ENCODE measurements at places on chromosomes 6 and 20.

DNA sequence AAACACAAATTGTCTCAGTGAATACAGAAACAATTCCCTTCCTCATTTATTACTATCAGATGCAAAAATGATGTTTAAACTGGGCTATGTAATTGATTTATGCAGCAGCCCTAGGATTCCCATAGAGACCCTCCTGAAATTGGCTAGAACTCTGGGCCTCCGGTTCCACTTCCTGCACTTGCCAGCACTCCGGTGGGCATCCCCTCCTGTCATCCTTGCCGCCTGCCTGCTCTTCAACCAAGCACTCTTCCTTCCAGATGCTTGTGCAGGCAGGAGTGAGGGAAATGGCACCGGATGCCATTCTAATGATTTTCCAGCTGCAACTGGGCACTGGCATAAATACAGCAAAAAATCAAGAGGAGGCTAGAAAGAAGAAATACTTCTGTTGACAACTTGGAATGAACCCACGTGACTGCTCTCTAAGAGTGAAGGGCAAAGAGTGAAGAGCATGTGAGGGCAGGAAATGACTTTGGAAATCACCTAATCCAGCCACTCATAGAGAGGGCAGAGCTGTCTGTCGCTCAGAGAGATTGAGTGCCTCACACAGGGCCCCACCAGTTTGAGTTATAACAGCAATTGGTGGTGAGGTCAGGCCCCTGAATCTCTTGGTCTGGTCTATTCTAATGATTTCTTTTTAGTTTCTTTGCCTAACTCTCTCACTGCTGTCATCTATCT, 3.7 kb upstream of the NEDD9 start:
- DNase-seq: no peak

- no peak for DNase-seq
These were observed 79.8 kb downstream of the TBXT start for GRCh38 chr6:166087852-166088251.

DNA sequence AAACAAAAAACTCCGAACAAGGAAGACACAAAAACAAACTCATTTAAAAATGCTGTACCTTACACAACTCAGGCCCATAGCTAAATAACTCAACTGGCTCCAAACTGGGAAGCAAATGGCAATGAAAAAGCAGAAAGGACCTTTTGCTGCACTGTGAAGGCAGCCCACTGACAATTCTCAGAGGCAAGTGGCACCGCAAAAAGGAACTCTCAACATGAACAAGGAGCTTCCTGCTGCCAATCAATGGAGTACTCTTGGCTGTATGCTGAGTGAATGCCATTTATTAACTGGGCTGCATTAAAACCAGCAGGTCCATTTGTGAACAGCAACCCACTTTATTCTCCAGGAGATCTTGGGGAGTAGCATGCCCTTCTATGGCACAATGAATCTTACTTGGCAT, 209.9 kb downstream of the PTPRK start:
- no peak for DNase-seq

DNA sequence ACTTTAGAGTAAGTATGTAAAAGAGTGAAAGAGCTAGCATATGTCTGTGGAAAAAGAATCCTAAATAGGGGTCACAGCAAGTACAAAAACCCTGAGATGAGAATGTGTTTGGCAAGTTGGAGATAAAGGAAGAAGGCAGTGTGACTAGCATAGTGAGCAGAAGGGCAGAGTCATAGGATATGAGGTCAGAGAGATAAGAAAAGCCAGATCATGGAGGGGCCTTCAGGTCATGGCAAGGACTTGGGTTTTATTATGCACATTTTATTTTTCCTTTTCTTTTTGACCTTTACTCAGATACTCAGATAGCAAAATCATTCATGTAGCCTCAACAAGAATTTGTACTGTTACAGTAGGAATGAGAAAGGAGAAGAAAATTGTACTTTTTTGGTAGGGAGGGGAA, 138.0 kb downstream of the GJA1 start:
- no peak for DNase-seq

- no peak for DNase-seq
These were observed 20.1 kb downstream of the SERPINB1 start for GRCh38 chr6:2821554-2821953.

DNA sequence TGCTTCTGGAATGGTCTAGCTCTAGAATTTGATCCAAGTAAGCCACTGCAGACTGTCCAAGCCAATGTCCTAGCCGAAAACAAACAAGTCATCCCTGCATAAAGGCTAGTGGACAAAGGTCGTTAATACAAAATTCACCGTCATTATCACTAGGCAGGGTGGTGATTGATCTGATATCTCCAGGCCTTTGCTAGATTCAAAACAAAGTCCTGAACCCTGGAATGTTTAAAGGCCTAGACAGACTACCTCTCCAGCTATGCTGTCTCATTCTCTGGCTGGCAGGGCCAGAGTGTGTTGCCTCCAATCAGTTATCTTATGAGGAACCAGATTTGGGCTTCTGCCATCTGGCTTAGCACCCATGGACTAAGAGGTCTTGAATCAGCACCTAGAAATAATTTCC, 38.3 kb downstream of the MAP7 start:
- no peak for DNase-seq

Measured in activated T-cell treated with anti-CD3 and anti-CD28 coated beads, Interleukin-2, amount 50 U/mL, for 1 hour (primary cell).